ENCODE measurements at places on chromosomes 1 and 21. TPM values are rescaled to one million over a fixed set of nuclear protein-coding genes. Genes with fewer than 3 reads are reported as not detected.

DNA sequence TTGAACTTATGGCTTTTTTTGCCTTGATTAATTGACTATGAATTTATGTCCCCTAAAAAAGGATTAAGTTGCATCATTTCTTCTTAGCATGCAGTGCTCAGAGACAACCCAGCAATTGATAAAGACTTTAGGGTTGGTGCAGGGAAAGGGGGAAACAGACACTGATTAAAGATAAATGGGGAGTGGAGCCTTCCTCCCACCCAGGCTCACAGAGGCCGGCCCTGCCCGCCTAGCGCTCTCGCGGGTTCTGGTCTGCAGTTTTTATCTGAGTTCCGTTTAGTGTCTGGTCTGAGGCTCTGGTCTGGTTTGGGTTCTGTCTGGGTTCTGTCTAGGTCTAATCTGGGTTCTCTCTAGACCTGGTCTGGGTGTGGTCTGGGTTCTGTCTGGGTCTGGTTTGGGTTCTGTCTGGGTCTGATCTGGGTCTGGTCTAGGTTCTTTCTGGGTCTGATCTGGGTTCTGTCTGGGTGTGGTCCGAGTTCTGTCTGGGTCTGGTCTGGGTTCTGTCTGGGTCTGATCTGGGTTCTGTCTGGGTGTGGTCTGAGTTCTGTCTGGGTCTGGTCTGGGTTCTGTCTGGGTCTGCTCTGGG lies 48.1 kb downstream of the ABCG1 start:
- no peak for DNase-seq

GRCh38 chr1:107135463-107135862 lies 5.4 kb upstream of the NTNG1 start:
- DNase-seq = peak; percentile 54

DNA sequence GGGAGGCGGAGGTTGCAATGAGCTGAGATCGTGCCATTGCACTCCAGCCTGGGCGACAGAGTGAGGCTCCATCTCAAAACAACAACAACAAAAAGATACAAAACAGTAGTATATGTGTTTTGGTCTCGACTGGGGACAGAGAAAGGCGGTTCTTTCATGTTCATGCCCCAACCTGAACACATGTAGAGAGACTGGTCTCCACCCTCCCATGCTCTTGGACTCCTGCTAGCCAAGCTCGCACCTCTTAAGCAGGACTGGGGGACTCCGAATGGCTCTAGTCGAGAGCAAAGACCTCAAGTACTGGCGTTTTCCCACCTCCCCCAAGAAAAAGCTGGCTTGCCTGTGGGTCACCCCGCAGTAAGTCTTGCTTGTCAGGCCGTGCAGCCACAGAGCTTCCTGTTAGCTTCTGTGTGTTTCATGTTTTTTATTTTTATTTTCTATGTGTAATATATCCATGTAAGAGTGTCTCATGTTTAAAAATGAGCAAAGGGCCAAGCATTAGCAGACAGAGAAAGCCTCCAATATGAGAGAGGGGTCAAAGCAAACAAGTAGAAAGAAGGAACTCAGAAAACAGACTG lies 91.6 kb downstream of the SCCPDH start:
- no peak for DNase-seq

GRCh38 chr1:204357551-204358490 lies 1.9 kb downstream of the PLEKHA6 start:
- peak; percentile 54 for DNase-seq

Gene NIBAN1
- 0.46 TPM for total RNA-seq
